CD4-positive, CD25-positive, alpha-beta regulatory T cell (primary cell): ENCODE measurements at places on chromosomes 16 and 17. TPM values are rescaled to one million over a fixed set of nuclear protein-coding genes. Genes with fewer than 3 reads are reported as not detected.

Gene KRT14
- polyA plus RNA-seq = not detected

Gene TP53TG3B
- not detected for polyA plus RNA-seq

Gene SLC43A2
- 4.4 TPM for polyA plus RNA-seq

GRCh38 chr17:4344926-4345325 lies 21.5 kb downstream of the UBE2G1 start:
- DNase-seq = no peak

GRCh38 chr17:38916771-38917170 lies 8.6 kb upstream of the LASP1NB start:
- no peak for DNase-seq

DNA sequence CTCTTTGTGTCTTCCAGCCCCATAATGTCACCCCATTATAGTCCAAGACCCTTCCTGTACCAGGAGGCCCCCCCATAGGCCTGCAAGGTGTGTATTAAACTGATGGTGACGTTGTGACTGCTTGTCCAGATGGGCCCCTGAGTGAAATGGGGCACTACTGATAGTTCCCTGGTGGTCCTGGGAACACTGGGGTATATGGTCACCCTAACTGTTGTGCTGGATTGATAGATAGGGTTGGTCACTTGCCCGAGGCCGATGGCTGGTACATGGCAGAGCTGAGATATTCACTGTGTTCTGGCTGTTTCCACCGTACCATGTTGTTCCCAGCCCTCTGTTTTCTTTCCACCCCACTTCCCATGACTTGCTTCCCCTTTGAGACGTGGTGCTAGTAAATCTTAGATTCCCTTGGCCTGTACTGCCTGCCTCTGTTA lies 4.3 kb downstream of the CNP start:
- no peak for DNase-seq

DNA sequence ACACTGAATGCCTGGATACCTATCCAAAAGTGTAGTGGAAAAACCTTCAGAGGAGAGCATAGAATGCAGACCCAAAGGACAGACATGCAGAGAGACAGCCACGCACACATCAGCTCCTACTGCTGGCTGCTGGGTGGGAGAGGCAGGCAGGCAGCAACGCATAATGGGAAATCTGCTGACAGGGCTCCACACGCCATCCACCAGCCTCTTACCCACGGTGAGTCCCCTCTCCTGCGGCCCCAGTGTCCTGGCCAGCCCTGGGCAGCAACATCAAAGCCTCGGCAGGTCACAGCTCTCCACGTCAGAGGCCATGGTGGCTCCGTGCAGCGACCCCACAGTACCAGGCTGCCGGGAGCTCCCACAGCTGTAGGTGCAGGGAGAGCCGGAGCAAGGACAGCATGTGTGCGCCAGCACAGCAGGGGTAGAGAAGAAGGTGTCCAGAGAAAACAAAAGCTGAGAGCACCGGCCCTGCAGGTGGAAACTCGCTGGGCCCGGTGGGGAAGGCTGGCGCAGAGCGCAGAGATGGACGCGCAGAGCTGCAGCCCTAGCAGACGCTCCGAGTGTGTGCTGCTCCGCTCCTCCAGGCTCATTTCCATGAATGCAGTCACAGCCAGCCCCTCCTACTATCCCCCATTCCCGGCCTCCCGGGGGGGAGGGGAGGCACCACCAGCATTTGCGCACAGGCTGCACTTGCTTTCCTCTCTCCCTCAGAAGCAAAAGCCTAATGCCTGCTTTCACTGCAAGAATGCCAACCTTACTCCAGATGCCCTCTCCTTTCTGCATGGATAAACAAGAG lies 58.9 kb downstream of the CYTH1 start:
- DNase-seq = no peak

DNA sequence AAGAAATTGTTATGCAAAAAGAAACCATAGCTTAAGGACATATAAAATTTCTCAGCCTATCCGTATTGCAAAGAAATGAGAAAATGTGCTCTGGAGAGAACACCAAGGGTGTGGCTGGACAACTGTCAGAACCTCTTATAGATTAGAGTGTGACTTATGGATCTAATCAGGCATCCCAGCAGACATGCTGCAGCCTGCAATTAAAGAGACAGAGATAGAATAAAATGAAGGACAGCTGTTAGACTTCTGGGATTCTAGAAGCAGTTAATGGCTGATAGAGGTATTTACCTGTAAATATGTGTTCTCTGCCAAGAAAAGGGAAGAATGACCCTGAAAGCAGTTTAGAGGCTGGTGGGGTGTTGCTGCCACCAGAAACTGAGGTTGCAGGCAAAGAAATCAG lies 160.1 kb upstream of the KIF2B start:
- no peak for DNase-seq

DNA sequence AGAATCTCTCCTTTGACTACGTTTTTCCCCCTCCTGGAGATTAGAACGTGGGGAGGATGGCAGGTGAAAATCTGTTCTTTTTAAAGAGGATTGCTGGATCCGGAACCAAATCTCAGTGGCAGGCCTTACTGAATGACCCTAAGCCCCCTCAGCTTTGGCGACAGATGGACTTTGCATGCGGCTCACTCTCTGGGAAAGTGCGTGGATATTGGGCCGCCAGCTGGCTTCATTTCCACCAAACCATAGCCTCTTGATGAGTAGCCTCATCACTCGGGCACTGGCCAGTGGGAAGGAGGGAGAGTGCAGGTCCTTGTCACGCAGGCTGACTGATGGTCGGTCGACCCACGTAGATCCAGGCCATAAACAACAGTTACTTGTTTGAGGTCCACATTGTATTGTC lies 31.3 kb upstream of the CCDC182 start:
- DNase-seq = no peak

DNA sequence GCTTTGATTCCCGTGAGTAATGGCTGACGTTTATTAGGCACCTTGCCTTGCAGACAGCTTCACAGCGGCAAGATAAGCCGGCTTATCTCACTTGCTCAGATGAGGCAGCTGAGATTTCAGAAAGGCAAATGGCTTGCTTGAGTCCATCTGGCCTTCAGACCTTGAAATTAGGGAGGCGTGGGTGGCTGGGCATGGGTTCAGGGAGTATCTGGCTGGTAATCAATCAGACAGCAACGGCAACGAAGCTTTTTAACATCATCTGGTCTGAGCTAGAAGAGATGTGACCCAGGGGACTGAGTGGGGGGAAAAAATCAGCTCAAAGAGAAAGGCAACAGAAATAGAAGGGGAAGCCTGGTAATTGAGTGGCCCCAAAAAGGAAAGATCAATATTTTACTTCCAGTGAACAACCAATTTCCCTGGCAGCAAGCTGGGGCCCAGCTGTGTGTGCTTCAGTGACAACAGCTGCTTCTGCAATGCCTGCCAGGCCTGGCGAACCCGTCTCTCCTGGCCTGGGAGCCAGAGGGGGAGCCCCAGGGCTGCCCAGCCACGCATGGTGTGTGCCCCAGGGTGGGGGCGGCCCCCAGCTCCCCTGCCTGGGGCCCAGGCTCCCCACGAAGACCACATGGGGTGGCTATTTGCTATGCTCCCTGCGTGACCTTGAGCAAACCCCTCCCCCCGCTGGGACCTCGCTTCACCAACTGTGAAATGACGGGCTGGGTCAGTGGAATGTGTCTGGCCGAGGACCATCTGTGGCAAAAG lies 34.0 kb downstream of the RAB11FIP4 start:
- no peak for DNase-seq

GRCh38 chr17:71427801-71428200 lies 693.0 kb upstream of the SOX9 start:
- no peak for DNase-seq

DNA sequence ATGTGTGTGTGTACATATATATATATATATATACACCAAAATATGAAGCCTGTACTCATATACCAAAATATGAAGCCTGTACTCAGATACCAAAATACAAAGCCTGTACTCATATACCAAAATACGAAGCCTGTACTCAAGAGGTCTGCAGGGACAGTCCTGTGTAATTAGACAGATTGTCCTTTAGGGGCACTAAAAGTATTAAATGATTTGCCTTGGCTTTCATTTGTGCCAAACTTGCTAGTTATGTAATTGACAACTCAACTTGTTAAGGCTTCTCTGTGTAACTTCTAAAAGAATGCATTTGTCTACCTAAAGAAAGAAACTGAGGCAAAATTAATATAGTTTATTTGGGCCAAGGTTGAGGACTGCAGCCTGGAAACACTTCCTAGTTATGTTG lies 30.8 kb upstream of the DHX40 start:
- DNase-seq = no peak

GRCh38 chr17:15490634-15491261 lies 23.3 kb upstream of the CDRT4 start:
- DNase-seq = no peak

- DNase-seq = no peak
These were observed 7.8 kb downstream of the CD300A start for GRCh38 chr17:74474043-74474792.

- no peak for DNase-seq
These were observed 145.6 kb downstream of the TMEM132E start for GRCh38 chr17:34725008-34725407.
